ENCODE measurements at places on chromosomes 13 and 19.

DNA sequence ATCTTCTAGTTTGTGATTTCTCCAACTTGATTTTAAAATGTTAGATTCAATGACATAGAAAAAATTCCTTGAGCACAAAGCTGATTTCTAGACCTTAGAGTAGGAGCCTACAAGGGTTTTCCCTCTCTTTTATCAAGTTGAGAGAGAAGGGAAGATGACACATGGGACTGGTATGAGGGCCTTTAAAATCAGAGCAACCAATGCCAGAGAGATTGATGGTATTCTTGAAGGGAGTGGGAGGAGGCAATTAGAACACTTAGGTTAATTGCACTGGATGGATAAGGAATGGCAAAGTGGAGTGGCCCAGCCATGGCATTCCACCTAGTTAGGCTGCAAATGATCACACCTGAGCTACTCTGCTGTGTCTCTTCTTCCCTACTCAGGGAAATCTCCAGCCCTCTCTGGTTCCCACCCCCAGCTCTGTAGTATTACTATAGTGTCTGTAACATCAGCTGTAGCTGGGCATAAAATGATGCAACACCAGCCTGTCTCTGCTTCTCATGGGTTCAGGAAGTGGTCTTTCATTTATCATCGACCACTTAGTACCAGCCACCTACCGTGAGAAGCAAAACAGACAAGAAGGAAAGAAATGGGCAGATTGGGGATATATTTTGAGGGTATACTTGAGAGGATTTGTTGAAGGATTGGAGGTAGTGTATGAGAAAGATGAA is 333.6 kb downstream of the DLEU7 start:
- DNase-seq: no peak

DNA sequence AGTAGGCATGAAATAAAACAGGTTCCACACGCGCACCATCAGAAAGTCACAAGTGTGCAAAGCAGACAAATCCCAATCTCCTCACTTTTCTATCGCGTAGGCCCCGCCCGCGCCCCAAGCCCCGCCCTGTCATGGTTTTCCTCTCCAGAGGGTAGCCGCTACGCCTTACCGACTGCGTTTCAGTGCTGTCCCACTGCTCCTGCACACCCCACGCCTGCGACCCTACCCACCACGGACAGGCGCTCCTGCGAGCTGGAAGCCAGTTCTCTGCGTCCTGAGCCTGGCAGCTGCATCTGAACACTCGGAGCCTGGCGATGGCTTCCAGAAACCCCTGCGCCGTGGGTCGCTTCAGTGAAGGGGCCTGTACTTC is 379 bp upstream of the ZNF470 start:
- DNase-seq: peak; percentile 64

GRCh38 chr13:31200637-31200971 is 829 bp downstream of the B3GLCT start:
- peak; percentile 52 for DNase-seq

DNA sequence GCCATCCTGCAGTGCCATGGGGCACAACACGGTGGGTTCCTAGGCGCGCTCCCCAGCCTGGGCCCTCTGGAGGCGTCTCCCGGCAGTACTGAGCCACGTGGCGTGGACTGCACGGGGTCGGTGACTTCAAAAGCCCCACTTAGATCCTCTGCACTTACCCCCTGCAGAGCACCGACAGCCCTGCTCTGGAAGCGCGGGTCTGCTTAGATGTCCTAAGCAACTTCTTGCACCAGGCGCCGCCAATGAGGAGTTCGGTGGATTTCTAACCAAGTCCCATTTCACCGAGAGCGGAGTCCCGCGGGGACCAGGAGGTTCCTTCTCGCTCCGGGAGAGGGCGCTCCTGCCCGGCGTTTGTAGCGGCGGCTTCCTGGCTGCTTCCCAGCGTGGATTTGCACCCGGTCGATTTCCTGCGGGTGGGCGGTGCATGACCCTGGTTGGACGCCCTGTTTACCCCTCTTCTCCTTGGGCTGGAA is 25.2 kb upstream of the ZNF845 start:
- DNase-seq: peak; percentile 26

DNA sequence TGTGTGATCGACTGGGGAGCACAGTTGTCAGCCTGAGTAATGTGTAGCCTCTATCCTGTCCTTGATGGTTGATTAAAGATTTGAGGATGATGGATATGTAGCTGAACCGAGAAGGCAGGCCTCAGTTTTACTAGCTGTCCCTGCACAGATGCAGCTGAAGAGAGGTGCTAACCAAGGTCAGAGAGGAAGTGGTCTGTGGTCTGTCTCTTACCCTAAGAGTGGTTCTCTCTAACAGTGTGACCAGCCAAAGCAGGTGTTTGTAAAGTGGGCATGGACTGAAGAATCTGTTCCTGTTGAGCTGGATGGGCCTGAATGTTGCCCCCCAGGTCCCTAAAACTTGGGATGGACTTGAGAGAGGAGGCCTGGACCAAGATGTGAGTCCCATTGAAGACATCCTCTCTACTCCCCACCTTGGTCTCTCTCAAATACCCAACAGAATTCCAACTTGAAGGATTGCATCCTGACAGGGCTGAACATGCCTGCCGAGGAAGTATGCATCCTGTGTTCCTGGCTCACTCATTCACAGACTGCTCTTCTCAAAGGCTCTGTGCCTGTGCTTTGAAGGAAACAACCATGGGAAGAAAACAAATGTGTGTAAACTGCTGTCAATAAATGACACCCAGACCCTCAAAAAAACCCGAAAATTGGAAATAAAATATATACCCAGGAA is 223.8 kb downstream of the MAB21L1 start:
- no peak for DNase-seq

DNA sequence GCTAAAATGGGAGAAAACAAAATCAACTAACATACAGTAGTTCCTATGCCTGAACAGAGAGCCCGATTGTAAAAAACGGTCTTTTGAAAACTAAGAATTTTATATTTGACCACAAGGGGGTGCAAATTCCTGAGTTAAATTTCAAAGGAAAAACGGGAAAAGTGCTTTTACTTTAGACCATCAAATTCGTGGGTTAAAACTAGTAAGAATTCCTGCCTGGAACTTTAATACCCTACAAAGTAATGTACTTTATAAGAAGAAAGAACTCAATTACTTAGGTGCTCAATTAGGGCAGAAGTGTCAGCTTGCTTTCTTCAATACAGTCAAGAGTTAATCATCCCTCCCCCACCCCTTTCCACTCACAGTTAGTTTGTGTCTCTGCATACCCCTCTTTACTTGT is 69.8 kb downstream of the KCNRG start:
- no peak for DNase-seq

GRCh38 chr19:38411041-38411712 is 8.3 kb downstream of the FAM98C start:
- no peak for DNase-seq

- no peak for DNase-seq
Observed at GRCh38 chr13:32476892-32477291, 49.0 kb upstream of the N4BP2L1 start.

GRCh38 chr19:23557381-23557780 is 129.6 kb downstream of the ZNF675 start:
- DNase-seq: no peak

Data from activated naive CD4-positive, alpha-beta T cell treated with anti-CD3 and anti-CD28 coated beads, Interleukin-2, amount 10 ng/mL, durations not matched to agents 7 days and 5 days (primary cell).